RWPE1 (cell line): ENCODE measurements at places on chromosomes 16 and 17.
A peak's percentile ranks its signal among the peaks of the same experiment; 100 is the strongest.

- DNase-seq, result no peak
These were observed 3.1 kb upstream of the HOXB2 start for GRCh38 chr17:48547808-48548522.

GRCh38 chr17:28381141-28381825 is 9.8 kb downstream of the SARM1 start:
- no peak for DNase-seq

GRCh38 chr17:35889818-35890773 is 9.9 kb upstream of the CCL5 start:
- no peak for DNase-seq

- DNase-seq, result peak; percentile 95
These were observed 11.6 kb upstream of the CBX4 start for GRCh38 chr17:79850571-79851460.

DNA sequence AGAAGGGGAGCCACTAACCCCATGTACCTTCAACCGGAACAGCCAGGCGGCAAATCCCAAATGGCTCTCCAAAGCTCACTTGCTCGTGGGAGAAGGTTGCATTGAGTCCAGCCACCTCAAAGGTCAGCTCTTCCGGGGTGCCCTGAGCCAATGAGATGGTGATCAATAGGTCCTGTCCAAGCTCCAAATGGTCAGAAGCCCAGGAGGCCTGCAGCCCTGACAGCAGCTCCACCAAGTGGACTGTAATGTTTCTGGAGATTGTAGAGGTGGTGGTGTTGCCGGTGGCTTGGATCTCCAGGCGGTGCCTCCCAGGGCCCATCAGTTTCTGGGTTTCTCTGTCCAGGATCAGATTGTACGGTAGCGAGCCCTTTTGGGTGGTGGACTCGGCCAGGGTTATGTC is 39.9 kb upstream of the BCO1 start:
- DNase-seq, result no peak

GRCh38 chr17:81926451-81927151 is 934 bp downstream of the MAFG start:
- DNase-seq, result peak; percentile 71

DNA sequence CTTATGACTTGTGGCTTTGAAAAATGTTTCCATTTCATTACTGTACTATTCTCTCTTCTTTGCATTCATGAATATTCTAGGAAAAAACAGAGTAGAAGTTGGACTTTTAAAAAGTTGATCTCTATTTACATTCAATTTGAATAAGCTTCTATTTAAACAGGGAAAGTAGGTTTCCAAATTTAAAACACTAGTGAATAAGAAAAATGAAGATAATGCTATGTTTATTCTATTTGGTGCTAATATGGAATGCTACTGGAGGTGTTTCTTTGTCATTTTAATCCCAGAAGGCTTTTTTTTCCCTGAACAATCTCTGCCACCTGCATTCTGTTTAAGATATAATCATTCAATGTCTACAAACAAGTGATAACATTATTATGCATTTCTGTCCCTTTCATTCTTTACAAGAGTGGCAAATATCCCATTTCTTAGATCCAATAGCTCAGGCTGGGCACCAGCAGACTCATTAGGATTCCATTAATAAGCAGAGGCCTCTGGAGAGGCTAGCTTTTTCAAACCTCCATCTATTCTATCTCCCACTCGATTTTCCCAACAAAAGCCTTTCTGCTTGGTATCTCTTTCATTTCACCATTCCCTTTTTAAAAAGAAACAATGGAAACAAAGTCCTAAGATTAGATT is 1001.6 kb upstream of the CDH8 start:
- no peak for DNase-seq

- DNase-seq, result peak; percentile 80
These were observed 311.4 kb downstream of the SEC14L1 start for GRCh38 chr17:77451894-77452852.

DNA sequence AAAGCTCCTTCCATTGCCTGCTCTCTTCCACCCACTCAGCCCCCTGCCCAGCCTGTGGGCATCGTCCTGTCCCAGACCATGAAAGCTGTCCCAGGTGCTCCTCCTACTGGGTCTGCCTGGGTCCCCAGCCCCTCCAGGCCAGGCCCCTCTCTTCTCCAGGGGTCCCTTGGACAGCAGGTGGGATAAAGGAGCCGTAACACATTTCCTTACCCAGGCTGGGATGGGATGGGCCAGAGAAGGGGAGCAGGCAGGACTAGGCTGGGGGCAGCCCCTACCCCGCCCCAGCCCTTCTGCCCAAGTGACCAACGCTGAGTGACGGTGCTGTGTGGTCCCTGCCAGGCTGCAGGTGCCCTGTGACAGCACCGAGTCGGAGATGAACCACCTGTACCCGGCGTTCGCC is 80.1 kb downstream of the MGAT5B start:
- no peak for DNase-seq

DNA sequence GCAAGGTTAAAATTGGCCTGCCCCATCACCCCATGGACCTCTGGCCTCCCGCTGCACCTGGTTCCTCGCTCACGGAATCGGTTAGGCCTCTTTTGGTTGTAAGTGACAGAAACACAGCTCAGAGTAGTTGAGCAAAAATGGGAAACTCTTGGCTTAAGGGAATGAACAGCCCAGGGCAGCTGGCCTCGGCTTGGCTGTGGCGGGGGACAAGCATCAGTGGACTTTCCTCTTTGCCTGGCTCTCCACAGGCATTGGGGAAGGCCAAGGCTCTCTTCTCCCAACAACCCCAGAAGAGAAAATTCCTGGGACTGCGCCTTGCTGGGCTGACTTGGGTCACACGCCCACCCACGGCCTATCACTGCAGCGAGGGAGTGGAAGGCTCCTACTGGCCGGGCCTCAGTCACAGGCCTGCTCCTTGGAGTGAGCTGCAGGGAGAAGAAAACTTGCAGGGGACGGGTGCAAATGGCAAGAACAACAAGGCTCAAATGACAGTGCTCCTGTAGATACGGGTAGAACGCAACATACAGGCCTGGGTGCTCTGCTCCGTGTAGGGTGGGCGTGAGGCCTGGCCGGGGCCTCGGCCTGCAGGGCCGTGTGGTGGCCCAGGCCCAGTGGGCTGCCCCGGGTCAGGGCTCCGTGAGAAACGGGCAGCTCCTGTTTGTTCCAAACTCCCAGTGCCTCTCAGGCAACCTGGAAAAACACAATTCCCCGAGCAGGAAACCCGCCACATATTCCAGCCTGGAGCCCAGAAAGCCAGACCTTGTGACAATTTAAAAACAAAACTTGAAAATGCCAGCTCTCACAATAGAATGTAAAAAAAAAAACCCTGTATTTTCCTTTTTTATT is 25.0 kb upstream of the ATP2A3 start:
- DNase-seq, result no peak

GRCh38 chr16:23401139-23401538 is 51.9 kb downstream of the COG7 start:
- DNase-seq, result no peak

DNA sequence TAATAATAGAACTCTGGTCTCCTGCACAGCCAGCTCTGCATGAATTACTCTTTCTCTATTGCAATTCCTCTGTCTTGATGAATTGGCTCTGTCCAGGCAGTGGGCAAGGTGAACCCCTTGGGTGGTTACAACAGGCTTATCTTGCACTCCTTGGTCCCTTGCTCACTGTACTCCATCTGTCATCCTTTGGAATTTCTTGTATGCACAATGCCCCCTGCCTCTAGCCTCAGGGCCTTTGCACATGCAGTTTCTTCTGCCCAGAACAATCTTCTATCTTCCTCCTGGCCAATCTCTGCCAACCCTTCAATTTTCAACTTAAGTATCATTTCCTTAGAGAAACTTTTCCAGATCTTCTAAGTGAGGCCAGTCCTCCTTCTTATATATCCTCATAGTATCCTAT is 114.7 kb upstream of the NLRP1 start:
- DNase-seq, result no peak

DNA sequence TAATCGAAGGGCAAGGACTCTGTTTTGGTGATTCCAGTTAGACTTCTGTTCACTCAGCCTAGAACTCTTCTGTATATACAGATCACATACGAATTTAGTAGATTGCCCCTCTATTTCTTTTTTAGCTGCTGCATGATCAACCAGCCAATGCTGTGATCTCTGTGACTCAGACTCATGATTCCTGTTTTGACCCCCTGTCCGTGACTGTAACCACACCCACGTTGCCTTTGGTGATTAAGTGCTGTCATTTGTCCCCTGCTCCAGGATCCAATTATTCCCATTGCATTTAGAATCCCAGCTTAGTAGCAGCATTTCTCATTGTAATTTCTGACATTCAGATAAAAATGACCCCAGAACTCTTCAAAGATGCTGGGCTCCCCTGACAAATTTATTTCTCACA is 545.7 kb downstream of the NPIPA7 start:
- DNase-seq, result no peak

DNA sequence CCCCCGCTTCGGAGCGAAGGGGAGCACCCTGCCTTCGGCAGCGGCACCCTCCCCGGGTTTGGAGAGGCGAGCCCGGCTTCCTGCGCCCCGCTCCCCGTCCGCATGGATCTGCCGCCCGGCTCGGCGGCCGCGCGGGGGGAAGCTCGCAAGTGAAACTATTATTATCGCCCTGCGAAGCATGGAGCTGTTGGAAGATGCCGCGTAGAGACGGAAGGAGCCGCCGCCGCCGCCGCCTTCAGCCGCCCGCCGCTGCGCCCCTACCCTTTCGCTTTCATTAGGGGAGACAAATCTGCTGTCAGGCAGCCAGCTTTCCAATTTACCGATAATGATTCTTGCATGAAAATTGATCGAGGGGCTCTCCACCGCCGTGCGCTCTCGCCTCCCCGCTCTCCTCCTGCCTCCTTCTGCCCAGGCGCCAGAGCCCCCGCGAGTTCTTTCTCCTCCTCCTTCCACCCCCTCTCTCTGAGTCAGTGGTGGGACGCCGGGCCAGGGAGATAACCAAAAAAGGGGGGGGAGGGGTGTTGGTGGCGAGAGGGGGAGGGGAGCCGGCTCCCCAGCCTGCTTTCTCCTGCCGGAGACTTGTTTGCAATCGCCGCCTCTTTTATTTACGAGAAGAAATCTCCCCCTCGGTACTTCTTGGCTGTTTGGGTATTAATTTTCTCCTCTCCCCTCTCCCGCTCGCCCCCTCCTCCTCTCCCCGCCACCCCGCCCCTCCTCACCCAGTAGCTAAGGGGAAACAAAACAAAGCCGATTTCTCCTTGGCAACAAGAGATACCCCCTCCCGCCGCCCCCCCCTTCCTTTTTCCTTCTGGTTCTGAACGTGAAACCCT is 58.0 kb upstream of the GSE1 start:
- peak; percentile 82 for DNase-seq

GRCh38 chr17:73420897-73421296 is 109.1 kb upstream of the CDC42EP4 start:
- peak; percentile 91 for DNase-seq

- no peak for DNase-seq
These were observed 101.2 kb downstream of the SSH2 start for GRCh38 chr17:29828676-29829284.

DNA sequence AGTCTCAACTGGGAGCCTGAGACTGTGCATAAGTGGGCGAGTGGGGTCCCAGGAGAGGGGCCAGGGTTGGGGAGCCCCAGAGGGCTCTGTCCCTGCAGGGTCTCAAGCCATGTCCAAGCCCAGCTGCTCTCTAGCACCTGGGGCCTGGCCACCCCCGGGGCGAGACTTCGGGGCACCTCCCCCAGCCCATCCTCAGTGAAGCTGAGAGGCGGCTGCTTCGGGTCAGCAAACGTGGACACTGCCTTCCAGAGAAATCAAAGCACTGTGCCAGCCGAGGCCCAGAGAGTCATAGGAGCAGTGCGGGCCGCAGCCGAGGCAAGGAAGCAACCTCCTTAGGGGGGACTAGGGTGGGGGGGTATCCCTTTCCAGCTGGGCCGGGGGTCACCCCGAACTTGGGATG is 77.5 kb downstream of the ENGASE start:
- no peak for DNase-seq

DNA sequence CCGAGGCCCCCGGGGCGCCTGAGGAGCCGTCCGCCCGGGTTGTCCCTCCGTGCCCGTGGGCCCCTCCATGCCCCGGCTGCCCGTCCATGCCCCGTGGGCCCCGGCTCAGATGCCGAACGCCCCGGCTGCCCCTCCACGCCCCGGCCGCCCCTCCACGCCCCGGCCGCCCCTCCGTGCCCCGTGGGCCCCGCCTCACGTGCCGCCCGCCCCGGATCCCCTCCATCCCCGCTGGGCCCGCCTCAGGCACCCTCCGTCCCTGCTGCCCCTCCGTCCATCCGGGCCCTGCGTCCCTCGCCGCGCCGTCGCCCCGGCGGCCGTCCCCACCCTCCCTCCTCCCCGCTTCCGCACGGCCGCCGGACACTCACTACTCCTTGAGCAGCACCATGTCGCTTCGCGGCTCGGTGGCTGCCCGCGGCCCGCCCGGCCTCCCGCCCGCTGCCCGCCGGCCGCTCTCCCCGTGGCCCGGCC is 382 bp downstream of the PITPNA start:
- peak; percentile 42 for DNase-seq

DNA sequence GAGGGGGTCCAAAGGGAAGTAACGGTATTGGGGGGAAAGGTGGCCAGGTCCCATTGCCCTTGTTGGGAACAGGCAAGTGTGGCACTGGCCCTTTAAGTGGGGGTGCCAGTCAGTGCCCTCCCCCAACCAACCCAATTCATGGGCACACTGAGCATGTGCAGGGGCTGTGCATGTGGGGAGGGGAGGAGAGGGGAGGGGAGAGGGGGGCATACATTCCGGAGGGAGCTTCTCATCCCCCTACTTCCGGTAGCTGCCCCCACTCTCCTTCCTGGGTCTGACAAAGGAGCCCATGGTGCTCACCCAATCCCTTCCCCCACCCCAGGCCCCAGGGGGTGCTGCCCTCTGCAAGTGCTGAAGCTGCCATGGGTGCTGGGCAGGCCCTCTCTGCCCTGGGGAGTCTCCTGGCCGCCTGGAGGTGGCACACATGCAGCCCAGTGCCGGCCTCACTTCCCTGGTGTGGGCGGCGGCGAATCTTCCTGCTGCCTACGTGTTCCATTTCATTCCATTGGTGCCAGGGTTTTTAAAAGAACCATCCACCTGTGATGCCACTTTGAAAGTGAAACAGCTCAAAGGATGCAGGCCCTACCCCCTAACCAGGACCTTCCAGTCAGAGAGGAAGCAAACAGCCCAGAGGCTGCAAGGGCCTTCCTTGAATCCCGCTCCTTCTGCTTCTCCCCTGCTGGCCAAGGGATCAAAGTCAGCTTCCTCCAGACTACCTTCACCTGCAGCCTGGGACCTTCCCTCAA is 11.0 kb downstream of the HEXIM2 start:
- DNase-seq, result peak; percentile 89

DNA sequence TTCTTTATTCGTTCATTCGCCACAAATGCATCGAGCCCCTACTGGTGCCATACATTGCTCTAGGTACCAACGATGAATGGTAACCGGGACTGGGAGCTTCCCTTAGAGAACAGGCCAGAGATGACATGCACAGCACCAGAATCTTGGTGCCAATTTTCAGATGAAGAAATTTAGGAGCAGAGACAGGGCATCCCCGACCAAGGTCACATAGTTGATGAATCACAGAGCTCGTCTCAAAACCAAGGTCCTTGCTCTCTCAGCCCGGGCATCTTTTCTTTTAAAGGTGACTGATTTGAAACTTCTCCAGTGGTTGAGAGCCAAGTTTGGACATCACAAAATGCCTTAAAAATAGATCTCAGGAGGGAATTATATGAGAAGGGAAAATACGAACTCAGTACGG is 73.2 kb upstream of the C16orf82 start:
- DNase-seq, result no peak
